ENCODE measurements at places on chromosomes 11 and 22.

- no peak for DNase-seq
Observed at GRCh38 chr11:61846362-61847020, 18.4 kb downstream of the FADS2 start.

GRCh38 chr11:35943309-35943708 lies 553 bp upstream of the LDLRAD3 start:
- DNase-seq = no peak

- DNase-seq = no peak
Observed at GRCh38 chr22:25402160-25402500, 162.3 kb upstream of the GRK3 start.

- no peak for DNase-seq
Observed at GRCh38 chr11:223884-224283, 12.3 kb downstream of the SIRT3 start.

- DNase-seq = no peak
Observed at GRCh38 chr22:49621601-49622210, 206.0 kb downstream of the BRD1 start.

- no peak for DNase-seq
Observed at GRCh38 chr11:107857550-107858216, 904 bp downstream of the SLC35F2 start.

GRCh38 chr11:108253176-108253575 lies 30.3 kb downstream of the ATM start:
- DNase-seq = no peak

DNA sequence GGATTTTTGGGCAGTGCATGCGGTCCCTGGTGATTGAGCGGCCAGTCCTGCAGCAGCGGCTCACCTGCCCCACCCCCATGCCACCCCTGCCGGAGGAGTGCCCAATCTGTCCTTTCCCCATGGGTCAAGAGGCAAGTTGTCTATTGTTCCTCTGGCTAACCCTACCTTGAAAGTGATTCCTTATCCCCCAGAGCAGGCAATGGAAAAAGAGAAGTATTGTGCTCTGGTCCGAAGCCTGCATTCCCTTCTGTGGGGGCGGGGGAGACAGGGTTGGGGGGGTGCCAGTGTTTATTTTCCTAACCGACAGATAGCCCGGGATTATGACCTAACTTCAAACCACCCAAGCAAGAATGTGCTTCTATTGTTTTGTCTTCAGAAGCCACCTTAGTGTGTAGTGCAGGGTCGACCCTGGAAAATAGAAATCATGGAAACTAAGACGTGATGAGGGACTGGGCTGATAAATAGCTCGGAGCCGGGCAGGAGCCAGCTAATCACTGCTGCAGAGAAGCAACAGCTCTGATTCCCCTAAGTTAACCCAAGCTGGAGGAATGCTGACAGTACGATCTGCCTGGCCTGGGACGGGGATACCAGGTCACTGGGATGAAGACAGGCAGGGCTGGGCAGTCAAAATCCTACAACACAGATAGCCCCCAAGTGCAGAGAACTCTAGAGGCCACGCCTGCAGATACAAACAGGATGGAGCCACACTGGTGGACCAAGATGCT lies 38.7 kb upstream of the ATXN10 start:
- peak; percentile 72 for DNase-seq

DNA sequence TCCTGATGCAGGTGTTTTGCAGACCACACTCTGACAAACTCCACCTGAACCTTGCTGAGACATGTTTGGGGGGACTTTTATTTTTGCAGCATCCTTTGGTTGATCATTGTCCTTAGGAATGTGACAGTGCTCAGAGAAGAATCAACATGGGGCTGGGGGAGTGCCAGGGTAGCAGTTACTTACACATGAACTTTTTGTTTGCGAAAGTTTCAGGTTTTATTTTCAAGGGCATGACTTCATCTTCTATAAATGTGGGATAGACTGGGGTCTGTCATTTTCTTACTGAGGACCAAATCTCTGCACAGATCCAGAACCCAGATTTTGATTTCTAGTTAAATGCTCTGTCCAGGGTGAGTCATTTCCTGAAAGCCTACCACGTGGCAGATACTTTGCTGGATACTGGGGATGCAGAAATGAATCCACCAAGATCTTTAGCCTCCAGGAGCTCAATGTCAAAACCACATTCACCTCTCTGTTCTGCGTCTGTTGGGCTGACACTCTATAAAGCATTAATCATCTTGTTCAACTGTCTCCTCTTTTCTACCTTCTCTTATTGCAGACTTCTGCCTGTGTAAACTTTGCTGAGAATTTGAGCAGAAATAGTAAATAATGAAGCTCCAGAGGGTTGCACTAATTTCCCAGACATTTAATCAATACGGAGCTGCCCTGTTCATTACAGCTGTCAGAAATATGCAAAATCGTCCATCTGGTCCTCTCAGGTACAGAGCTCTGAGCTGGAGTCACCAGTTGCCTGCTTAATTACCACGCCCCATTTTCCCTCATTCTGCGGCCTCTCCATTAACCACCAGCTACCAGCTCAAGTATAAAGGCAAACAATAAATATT lies 387.9 kb downstream of the MIAT start:
- DNase-seq = peak; percentile 92

DNA sequence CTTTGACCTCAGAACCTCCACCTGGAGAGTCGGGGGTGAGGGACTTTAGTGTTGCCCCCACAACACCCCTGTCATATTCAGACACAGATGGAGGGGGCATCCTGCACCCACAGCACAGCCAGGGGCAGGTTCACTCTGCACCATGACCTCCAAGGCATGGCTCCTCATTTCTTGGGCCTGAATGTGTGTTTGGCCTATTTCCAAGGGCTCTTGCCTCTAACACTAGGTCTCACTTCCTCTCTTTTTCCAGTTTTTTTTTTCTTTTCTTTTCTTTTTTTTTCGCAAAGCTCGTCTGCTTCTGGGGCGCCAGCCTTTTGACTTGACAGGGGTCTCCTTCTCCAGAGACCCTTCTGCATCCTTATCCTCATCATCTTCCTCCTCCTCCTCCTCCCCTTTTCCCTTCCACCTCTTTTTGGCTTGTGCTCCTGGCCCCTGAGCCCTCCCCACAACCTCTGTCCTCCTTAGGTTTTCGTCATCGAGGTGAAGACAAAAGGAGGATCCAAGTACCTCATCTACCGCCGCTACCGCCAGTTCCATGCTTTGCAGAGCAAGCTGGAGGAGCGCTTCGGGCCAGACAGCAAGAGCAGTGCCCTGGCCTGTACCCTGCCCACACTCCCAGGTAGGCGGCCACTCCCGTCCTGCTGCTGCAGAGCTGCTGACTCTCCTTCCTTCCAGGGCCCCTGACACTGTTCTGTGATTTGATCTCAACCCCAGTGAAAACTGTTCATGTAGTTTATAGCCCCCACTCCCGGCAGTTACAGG lies 3.8 kb downstream of the NCF4 start:
- no peak for DNase-seq

DNA sequence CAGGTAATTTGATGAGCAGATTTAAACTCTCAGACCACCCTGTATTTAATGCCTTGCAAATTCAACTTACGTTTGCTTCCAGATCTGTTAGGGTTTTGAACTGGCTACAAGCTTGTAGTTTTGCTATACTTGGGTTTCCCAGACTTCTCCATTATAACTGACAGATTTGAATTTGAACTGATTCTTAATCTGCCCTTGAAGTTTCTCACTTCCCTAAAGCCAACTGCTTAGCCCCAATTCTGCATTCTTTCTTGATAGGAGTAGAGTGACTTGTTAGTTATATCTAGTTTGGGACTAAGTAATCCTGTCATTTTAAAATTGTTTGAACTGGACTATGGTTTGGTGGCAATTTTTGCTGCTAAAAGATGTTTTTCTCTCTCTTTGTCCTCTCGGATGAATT lies 9.7 kb downstream of the LAYN start:
- no peak for DNase-seq

DNA sequence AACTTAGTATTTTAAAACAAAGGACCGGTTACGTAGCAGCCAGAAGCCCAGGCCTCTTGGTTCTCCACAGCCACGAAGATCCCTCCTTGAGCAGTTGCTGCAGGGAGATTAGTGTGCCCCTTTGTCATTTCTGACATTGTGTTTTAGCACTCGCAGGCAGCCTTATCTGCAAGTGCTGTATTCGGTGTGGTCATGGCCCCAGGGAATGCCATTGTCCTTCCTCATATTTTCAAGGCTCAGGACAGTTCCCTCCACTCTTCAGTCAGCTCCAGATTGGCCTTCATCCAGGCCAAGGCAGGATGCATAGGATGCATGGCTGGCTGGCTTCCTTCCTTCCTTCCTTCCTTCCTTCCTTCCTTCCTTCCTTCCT lies 88.5 kb downstream of the ZBTB16 start:
- no peak for DNase-seq

DNA sequence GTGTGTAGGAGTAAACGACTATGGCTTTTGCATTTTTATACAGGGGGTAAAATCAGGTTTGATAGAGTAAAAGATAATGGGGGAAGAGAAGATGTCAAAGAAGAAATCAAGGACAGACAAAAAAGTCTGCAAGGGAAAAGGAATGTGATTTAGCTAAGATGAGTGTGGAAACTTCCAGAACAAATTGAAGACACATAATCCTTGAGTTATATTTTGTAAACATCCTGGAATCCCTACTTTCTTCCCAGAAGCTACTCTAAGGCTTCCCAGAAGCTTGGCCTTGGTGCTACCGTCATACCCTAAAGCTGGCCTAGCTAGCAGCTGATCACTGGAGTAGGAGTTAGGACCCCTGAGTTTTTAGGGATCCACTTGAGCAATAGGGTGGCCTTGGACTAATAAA lies 82.4 kb downstream of the BLID start:
- no peak for DNase-seq

- DNase-seq = no peak
Observed at GRCh38 chr11:43930868-43931716, 11.3 kb upstream of the C11orf96 start.

DNA sequence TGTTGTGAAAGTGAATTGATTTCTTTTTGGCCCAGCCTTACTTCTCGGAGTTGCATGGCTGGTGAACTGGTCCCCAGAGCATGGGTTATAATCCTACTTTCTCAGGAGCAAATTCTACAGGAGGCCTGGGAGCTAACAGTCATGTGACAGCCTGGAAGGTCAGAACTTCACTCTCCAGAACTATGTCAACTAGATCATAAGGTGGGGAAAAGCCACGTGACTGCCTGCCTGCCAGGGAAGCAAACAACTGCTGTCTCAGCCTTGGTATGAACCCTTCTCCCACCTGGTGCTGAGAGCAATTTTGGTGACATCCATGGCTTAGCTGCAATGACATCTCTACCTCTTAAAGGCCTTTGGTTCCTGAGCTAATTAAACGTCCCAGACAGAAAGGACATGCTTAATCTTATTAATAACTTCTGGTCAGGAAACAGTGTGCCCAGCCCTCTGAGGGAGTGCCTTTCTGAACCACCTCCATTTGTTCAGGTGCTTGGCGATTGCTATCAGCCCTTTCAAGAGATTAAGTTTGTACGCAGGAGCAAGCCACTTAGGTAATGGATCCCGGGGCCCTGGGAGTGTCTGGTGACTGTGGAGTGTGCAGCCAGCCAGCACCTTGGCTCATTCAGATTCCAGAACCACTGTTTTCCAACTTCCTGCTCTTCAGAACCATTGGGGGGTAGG lies 1.4 kb upstream of the CREB3L1 start:
- no peak for DNase-seq

- DNase-seq = no peak
Observed at GRCh38 chr22:33440756-33441155, 382.6 kb upstream of the SYN3 start.

DNA sequence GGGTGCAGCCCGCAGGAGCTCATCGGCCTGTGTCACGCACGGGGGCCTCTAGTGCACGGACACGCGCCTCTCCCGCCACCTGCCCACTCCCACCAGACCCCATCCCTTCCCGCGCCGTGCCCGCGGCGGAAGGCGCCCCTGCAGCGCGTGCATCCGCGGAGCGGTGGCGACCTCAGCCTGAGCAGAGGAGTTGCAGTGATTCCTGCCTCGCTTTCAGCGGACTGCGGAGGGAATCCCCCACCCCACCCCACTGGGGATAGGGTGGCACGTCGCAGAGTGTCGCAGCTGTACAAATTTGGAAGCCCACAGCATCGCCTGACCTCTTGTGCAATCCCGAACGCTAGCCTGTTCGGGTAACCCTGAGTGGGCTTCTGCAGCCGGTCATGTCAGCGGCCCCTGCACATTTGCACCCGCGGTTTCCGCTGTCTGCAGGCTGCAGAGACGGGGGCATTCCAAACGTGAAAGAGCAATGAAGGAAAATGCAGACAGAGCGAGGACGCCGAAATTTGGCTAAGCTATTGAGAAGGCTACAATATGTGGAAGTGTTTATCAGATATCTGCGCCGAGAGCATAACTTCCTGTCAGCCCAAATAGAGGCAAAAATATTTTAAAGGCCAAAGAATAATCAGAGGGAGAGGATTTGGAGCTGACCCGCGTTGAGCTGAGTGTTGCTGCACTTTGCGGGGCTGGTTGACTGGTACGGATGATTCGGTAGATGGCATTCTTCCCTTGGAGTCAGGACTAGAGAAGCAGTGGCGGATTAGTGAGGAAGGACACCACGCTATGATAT lies 617 bp upstream of the ARHGAP20 start:
- no peak for DNase-seq

DNA sequence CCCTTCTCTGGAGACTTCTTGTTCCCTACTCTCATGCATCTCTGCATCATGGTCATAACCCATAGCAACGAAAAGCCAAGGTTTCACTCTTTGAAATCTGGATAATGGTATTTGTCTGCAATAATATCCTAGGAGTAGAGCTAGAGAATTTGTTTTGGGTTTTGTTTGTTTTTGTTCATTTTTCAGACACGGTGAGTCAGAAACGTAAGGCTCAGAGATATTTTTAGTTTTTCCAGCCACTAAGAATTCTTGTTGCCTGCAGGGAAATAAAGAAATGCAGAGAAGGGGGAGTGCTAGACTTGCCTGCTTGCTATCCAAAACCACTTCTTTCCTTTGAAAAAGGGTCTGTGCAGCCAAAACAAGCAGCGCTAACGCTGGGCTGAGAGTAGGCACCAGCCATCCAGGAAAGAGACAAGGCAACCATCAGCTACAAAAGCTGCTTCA lies 26.0 kb downstream of the POU2AF3 start:
- no peak for DNase-seq

DNA sequence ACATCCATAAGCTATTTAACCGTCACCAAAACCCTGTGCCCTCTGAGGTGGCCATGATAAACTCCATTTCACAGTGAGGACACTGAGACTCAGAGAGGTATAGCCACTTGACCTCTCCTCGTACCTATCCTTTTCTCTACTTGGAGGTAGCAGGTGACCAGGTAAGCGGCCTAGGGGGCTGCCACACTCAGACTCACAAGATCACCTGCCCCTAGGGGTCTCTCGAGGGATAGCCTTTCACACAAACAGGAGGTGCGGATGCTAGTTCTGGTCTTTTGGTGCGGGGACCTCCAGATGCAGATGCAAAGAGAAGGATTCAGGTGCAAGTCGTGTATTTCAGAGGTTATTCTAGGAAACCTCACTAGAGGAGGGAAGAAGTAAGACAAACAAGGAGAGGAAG lies 14.6 kb downstream of the MS4A18 start:
- DNase-seq = no peak
